Muscle of back (tissue), 13 donors: ENCODE measurements at places on chromosomes 13 and 19.

DNA sequence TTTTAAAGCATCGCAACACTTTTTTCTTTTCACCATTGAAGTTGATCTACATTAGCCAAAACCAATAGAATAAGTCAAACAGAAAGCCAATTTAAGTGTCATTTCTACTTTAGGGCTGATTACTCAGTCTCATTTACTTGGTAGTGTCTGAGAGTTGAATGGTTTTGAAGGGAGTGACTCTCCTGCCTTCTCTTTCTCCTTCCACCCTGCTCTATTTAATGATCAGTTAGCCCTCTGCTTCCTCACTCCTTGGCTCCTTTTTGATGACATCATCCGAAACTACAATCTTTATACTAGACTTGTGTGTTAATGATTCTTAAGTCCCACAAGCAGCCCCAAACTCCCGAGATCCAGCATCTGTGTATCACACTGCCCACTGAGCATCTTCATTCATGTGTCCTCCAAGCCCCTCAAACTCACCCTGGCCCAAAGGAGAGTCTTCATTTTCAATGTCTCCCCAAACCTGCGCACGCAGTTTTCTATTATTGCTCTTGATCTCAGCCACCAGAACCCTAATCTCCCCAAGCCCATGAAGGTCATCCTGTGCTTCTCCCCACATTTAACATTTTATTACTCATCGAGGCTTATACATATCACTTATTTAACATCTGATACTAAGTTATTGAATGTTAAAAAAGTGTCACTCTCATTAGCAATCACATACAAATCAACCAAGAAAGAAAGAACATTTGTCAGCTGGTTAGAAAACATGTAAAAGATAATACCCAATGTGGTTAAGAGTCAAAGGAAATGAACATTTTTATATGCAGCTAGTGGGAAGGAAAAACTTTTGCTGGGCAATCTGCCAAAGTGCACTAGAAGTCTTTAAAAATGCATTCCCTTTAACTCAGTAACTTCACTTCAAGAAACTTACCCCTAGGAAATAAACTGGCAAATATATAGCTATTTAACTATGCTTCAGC is 32.2 kb upstream of the ARGLU1 start:
- peak; percentile 79 for DNase-seq

- DNase-seq = no peak
These were observed 32.3 kb upstream of the GJB6 start for GRCh38 chr13:20264271-20265018.

GRCh38 chr19:51001515-51001914 is at the start of gene KLK8:
KLK8 (minus strand) TSS chr19:51001604; CDS start chr19:51001167, 437 bp downstream.
- DNase-seq = peak; percentile 5

- DNase-seq = no peak
These were observed at the start of gene LYL1 for GRCh38 chr19:13102666-13103580. LYL1 (minus strand) TSS chr19:13102858; CDS start chr19:13101171, 1,687 bp downstream.

DNA sequence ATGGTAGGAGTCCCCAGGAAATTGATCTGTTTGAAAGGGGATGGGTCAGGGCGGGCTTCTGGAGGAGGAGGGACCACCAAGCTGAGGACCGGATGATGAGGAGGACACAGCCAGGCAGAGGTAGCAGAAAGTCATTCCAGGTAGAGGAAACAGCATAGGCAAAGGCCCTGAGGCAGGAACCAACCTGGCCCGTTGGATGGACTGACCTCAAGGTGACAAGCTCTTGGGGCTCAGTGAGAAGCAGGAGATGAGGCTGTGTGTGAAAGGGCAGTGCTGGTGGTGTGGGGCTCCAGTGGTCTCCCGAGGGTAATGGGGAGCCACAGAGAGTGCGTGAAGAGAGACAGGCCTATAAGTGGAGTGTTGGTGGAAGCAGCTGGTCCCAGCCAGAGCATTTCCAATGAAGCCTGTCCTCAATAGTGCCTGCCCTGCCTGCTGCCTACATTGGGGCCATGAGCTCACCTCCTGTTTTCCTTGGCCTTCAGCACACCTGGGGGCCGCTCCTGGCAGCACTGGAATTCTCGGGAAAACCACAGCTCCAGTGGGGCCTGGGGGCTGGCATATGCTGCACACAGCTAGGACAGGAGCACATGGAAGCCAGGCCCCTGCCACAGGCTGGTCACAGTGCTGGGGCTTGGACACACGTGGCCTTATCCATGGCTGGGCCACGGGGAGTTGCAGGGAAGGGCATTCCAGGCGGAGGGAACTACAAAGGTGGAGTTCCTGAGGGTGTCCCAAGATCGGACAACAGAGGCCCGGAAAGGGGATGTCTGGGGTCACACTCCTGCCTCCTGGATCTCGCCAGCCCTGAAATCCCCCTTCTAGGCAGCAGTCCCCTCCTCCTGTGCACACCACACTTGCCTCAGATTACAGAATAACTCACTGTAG is 2.3 kb upstream of the COMP start:
- DNase-seq = no peak

GRCh38 chr19:1285737-1286360 is at the start of gene EFNA2:
EFNA2 (plus strand) TSS chr19:1285873; CDS start chr19:1286169, 296 bp downstream.
- DNase-seq = no peak

- peak; percentile 96 for DNase-seq
These were observed 2.3 kb upstream of the MZF1 start for GRCh38 chr19:58575183-58576041.

DNA sequence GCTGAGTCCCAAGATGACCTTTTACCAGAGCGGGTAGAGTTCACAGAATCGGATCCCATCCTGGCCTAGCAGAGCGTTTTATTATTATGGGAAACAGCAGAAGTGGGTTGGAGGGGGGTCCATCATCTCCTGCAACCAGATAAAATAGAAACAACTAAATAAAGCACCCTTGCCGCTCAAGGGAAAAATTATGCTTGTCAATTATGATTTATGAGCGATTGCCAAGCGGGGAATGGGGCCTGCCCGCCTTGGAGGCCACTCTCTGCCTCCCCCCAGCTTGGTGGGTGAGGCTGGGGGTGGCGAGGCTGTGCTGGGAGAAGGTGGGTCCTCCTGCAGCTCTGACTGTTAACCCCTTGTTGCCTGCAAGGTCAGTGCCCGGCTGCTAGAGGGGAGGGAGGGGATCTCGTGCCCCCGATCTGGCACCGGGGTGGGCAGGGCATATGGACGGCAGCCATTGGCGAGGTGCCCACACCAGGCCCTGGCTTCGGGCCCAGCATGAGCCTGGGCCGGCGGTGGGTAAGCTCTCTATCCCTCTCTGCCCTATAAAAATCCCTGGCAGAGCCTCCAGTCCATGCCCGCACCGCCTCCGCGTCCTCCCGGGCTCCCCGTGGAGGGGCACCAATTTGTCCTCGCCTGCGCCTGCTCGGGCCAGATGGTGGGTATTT is 129.1 kb downstream of the URI1 start:
- DNase-seq = peak; percentile 36

- no peak for DNase-seq
These were observed 49.8 kb downstream of the ELF1 start for GRCh38 chr13:40969169-40969901.

- DNase-seq = no peak
These were observed 22.0 kb downstream of the SLC5A5 start for GRCh38 chr19:17893766-17894165.

GRCh38 chr19:46783670-46784069 is 4.7 kb downstream of the SLC1A5 start:
- no peak for DNase-seq

- DNase-seq = no peak
These were observed 20.0 kb downstream of the ELL start for GRCh38 chr19:18501832-18502231.

- DNase-seq = no peak
These were observed 19.4 kb upstream of the GSX1 start for GRCh38 chr13:27772651-27773425.

GRCh38 chr19:55311397-55311796 is 13.7 kb downstream of the TMEM150B start:
- no peak for DNase-seq

DNA sequence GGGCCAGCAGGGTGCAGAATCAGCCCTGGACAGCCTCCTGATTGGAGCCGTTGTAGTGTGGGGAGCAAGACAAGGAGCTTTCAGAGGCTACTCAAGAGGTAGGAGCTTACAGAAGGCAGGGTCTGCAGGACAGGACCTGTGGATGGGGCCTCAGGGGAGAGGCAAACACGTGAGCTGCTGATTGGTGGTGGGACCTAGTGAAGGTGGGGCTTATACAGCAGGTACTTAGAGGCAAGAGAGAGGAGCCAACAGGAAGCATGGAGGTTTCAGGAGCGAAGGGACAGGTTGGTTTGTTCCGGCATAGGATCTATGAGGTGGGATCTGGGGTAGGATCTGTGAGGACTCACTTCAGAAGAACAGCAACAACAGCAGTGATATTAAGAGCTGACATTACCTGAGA is 32.4 kb downstream of the ZSWIM4 start:
- no peak for DNase-seq

DNA sequence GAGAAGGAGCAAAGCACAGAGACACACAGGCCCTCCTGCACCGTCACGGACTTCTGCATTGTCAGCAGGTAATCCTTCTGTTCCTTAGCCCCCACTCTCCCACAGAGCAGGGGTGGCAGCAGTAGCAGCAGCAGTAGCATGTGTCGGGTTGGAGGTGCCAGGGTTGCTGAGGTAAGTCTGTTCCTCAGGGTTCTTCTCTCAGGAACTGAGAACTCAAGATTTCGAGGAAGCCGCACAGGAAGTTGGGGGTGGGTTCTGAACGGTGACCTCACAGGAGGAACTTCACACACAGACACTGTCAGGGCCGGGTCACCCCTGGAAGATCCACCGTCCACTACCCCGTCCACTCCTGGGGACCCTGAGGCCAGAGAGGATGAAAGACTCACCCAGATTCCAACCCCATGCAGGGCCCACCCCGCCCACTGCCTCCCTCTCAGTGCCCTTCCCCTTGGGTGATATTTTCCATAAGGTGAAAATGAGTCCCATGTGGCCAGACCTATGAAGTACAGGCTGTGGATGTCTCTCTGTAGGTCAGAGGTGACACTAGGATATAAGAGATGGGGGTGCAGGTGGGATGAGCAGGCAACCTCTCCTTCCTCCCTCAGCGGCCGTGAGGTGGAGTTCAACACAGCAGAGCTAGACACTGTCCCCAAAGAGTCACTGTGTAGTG is at the start of gene SIGLEC12:
Gene SIGLEC12 (minus strand): TSS at position 207 of the 670 bp plus-strand sequence. CDS start 67 bp downstream, at position 140.
- DNase-seq = peak; percentile 30

- no peak for DNase-seq
These were observed 35.0 kb upstream of the PNMA8B start for GRCh38 chr19:46530636-46531035.

GRCh38 chr19:35549879-35550523 is 4.6 kb downstream of the TMEM147 start:
- no peak for DNase-seq

DNA sequence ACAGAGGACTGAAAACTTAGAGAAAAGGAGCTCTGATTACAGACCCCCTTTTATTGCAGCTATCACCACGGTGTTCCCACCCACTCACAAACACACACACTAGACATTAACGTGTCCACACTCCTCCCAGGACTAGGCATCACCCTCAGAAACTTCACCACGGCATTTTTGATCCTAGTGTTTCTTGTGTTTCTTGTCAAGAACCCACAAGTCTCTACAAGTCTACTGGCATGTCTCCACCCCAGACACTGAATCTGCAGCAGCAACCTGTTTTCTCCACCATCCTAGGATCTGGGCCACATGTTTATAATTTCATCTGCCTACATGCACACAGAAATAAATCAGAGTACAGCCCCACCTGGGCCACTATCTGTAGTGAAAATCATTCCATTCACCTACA is 4.3 kb downstream of the ZNF486 start:
- no peak for DNase-seq

DNA sequence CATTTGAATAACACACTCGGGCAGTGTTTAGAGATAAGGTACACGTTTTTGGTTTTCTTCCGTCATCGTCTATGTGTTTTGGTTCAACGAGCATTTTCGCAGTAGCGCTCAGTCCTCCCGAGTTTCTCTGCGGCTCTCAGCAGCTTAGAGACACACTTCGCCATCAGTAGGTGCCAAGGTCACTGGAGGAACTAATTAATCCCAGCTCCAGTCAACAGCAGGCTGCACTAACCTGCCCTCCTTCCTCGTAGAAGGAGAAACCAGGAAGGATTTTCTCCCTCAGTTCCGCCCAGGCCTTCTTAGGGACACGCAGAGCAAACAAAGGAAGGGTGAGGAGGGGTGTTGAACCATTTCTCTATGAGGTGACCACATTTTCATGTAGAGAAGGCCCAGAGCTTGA is 12.6 kb downstream of the MBNL2 start:
- DNase-seq = no peak

GRCh38 chr19:33552191-33552927 is 30.8 kb upstream of the PEPD start:
- no peak for DNase-seq

- DNase-seq = peak; percentile 41
These were observed 41.0 kb downstream of the KL start for GRCh38 chr13:33057019-33057780.

DNA sequence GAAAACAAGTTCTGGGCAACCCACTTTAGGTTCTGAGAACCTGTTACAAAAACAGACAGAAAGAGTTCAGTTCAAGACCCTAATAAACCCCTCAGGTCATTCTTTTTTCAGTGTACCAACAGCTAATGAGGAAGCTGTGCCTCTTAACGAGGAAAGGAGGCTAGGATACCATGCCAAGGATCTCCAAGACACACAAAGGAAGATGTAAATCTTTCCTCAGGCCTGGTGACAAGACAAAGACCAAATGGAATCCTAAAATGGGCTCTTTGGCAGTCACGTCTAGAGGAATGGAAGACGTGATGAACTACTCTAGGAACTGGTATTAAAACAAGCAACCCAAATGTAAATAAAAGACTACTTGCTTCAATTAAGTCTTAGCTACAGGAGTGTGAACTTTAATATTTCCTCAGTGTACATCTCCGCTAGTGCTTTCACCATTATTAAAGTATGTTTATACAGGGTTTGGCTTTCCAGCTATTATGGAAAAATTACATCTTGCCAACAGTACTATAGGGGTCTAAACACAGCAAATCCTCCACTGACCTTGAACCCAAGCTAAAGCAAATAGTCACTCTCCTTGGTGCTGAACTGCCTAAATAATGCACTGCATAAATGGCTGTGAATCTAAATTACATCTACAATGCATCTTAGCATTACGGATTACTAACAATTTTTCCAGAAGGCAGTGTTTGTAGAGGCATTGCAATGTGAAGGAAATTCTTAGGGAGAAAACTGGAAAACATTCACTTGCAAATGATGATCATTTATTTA is 42.3 kb downstream of the ENOX1 start:
- no peak for DNase-seq

- DNase-seq = no peak
These were observed 16.2 kb downstream of the CCDC97 start for GRCh38 chr19:41325947-41326706.

- no peak for DNase-seq
These were observed 480.4 kb downstream of the FOXO1 start for GRCh38 chr13:40186041-40186440.

- DNase-seq = no peak
These were observed 571.7 kb downstream of the LIG4 start for GRCh38 chr13:107643615-107644014.

DNA sequence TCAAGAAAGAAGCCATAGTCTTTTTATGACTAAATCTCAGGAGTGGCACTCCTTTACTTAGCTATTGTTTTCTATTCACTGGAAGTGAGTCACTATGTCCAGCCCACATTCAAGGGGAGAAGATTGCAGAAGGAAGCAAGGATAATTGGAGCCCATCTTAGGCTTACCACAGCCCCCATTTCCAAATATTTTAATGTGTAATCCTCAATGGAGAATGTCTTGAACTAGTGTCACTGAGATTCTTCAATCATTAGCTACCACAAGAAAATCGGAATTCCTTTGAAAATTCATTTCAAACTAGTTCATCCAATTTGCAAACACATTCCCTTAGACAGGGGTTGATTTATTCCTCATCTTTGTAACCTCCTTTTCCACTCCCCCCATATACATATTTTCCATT is 84.7 kb downstream of the DLEU7 start:
- DNase-seq = peak; percentile 42

GRCh38 chr19:14030997-14031718 is 404 bp upstream of the IL27RA start:
- no peak for DNase-seq

- DNase-seq = no peak
These were observed 1.1 kb downstream of the WTIP start for GRCh38 chr19:34482380-34483250.
